Left cardiac atrium (tissue), 4 donors: ENCODE measurements at places on chromosomes 7 and 10.

GRCh38 chr7:42345478-42346299, 108.7 kb upstream of the GLI3 start:
- DNase-seq = no peak

DNA sequence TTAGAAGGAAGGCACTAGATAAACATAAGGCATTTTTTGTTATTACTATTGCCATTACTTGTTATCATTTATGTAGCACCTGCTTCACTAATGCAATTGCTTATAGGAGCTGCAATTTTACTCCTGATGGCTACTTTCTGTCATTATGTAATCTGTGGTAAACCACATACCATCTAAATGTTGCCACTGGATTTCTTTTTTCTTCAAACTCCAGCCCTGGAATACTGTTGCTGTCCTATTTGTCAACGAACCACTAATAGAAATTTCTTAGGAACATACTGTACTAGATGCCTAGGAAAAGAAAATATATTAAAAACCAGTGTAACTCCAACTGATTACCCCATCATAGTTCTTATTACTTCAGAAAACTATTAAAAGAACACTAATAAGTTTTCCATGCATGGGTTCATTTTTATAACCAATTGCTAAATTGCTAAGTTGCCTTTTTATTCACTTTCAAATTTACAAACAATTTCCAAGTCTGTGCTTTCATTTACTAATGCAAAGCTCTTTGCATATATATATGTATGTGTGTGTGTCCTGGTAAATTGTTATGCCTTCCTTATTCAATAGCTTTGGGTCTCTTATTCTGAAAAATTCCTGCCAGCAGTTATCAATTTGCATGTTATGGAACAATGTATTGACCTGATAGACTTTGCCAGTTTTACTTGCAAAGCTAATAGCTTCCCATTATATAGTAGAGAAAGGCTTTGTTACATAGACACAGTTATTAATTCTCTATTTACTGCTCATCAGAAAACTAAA, 287.4 kb downstream of the EXOC4 start:
- no peak for DNase-seq

- DNase-seq = no peak
Measured at GRCh38 chr7:159191236-159191635, 46.6 kb upstream of the VIPR2 start.

GRCh38 chr7:131945313-131945911, 389.0 kb upstream of the PODXL start:
- peak; percentile 57 for DNase-seq

- DNase-seq = no peak
Measured at GRCh38 chr10:50516171-50516570, 107.6 kb downstream of the SGMS1 start.

DNA sequence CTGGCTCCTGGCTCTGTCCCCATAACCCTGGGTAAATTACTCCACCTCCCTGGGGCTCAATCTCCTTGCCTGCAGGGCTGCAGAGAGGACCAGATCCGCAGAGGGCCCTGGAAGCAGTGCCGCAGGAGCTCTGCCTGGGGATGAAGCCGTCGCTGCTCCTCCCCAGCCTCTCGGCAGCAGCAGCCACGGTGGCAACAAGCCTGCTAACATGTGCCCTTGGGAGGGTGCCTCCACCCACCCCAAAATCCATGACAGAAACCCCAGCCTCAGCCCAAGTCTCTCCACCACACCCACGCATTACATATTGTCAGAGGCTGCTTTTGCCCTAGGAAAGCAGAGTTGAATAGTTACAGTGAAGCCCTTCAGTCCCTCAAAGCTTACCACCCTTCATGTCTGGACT, 486.4 kb upstream of the FOXK1 start:
- DNase-seq = no peak

DNA sequence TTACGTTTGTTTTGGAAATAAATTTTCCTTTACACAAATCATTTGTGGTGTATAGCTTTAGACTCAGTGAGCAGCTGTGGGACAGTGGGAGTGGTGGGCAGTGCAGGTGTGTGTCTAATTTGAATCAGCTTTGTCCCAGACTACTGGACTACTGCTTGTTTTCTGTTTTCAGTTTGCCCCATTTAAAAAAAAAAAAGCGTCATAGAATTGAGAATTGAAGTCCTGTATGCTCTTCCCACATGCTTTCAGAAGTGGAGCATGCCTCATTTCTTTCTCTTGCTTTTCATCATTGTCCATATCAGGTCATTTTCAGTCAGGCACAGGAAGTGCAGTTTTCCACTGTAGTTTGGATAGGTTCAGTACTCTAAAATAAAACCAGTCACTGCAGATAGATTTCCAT, 66.1 kb downstream of the SHH start:
- DNase-seq = no peak

DNA sequence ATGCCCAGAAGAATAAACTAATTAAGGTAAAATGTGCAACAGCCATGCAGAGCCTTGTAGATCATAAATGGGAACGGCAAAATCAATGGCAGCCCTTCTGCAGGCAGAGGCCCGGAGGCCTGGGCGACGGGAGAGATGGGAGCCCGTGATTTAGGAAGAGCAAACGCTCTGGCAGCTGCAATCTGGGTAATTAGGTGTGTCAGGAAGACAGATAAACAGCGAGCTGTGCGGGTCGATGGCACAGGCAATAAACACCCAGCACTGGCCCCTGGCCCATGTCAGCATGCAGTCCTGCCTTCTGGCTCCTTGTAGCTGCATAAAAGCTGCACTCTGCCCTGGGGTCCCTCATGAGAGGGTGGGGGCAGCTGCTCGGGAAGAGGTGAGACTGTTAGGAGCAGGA, 78.0 kb downstream of the GOLGA7B start:
- no peak for DNase-seq

DNA sequence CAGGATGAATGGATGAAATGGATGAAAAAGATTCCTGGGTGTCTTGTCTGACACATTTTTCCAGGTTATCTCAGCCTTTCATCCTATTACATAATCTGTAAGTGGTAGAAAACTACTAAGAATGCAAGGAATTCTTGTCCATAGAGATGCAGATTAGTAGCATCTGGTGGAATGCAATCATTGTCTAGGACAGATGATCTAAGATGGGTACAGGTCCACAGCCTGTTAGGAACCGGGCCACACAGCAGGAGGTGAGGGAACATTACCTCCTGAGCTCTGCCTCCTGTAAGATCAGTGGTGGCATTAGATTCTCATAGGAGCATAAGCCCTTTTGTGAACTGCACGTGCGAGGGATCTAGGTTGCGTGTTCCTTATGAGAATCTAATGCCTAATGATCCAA, 225.0 kb downstream of the CALN1 start:
- DNase-seq = no peak

DNA sequence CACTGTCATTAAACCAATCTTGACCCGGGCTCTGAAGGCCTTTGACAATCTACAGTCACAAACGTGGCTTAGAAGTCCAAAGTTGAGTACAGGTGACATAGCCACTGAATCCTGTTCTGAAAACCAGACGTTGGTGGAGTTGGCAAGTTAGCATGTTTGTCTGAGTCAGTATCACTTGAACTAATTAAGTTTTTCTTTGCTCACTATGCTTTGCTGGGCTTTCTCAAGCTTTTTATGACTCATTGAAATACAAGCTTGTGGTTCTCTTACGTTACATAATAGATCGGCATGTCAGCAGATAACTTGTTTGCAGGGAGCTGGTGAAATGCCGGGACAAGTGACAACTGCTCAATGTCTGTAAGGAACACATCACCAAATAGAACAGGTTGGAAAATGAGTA, 53.8 kb downstream of the ARL5B start:
- no peak for DNase-seq

- no peak for DNase-seq
Measured at GRCh38 chr7:121456785-121457359, 60.8 kb upstream of the FAM3C start.

GRCh38 chr10:78389419-78389818, 355.8 kb downstream of the RPS24 start:
- DNase-seq = no peak

DNA sequence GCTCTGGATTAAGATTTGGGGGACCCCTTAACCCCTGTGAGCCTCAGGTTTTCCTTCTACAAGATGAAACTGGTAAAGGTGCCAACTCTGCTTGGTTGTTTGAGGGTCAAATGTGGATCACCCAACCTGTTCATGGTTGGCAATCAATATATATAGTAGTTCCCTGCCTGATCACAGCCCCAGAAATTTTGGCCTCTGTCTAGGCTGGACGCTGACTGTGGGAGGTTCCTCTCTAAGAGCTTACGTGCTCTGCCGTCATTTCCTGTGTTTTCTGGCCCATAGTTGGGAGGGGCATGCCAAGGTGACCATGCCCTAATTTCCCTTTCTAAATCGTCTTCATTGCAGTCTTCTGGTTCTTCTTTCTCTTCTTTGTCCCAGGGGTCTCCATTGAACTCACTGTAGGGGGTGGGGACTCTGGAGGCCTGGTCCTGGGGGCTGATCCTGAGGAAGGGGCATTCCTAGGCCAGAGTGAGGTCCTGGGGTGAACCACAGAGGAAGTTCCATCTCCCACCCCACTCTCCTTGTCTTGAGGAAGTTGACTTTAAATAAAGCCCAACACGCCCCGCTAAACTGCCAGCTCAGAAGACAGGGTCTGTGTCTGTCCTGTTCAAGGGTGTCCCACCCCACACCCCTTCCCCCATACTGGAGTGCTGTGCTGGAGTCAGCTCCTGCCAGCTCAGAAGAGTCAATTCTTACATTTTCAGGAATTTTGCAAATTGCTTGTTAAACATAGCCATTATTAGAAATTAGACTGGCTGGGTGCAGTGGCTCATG, 98.9 kb upstream of the SDK1 start:
- no peak for DNase-seq

GRCh38 chr10:7956508-7956907, 98.0 kb upstream of the GATA3 start:
- no peak for DNase-seq

DNA sequence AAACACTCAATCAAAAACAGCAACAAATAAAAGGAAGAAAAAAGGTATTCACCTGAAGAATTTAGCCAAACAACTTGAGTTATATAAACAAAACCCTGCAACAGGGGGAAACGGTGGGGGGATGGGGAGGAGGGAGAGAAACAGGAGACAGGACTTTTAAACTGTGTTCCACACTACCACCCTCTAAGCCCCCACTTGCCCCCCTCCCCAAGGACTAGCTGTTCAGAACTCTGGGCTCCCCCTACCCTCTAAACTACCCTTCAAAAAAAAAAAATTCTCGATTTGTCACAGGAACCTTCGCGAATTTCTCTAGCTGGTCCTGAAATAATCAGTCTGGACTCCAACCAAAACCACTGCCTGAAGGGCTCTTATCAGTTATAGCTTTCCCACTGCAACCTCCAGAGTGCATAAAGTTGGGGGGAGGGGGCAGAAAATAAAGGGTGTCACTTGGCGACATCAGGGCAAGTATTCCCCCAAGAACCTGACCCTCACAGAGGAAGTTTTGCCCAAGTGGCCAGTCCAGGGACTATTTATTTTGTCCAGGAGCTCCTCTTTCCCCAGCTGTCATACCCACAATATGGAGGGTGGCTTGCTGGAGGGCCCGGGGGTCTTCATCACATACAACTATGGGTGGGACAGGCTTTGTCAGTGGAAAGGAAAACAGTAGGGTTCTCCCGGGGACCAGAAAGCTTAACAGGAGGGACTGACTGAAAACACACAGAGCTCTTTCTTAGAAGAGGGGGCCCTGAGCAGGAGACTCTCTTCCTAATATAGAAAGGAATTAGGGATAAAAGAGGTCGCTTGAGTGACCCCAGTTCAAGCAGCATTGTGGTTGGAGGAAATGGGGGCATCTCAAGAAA, 1.3 kb downstream of the UBE2H start:
- DNase-seq = no peak

- DNase-seq = no peak
Measured at GRCh38 chr7:20794676-20795075, 8.0 kb upstream of the SP8 start.

- DNase-seq = no peak
Measured at GRCh38 chr7:157801971-157802675, 465.3 kb downstream of the DNAJB6 start.

DNA sequence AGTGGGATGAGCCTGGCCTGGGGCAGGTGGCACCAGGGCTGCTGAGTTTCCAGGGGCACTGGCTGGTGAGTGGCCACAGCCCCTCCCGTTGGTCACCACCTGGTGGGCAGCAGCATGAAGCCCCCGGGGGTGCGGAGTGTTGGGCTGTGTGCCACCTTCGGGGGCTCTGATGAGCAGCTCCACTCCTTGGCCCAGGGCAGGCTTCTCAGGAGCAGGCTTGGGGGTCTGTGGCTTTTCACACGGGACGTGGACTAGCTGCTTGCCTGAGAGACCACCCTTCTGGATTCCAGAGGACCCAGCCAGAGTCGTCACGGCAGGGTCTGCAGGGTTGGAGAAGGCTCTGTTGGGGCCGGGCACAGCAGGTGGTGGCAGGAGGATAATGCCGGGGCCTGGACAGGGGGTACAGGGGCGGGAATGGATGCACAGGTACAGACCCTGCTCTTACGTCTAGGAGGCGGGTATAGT, 193.1 kb downstream of the ADARB2 start:
- DNase-seq = no peak

GRCh38 chr10:123562811-123563580, 103.2 kb upstream of the GPR26 start:
- DNase-seq = no peak

GRCh38 chr10:113534423-113534822, 18.4 kb upstream of the HABP2 start:
- no peak for DNase-seq

DNA sequence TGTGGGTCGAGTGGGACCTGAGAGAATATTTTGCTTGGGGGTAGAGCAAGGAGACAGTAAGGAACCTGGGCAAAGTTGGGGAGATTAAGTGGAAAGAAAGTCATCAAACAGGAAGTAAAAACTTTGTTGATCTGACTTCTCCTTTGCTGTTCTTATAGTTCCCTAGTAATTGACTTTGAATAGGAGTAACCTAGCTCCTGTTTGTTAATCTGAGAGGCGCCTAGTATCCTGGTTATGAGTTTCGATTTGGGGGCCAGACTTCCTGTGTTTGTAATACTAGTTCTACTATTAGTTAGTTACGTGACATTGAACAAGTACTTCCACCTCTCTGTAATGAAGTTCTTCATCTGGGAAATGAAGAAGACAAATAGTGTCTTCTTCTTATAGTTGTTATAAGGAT, 99.1 kb downstream of the ZNF365 start:
- no peak for DNase-seq

- DNase-seq = no peak
Measured at GRCh38 chr7:71705901-71706596, 574.1 kb downstream of the GALNT17 start.

- DNase-seq = no peak
Measured at GRCh38 chr7:151272405-151272804, 23.9 kb upstream of the SMARCD3 start.
